ENCODE measurements at places on chromosomes 4 and X.
A peak's percentile ranks its signal among the peaks of the same experiment; 100 is the strongest.

- peak; percentile 24 for DNase-seq
Measured at GRCh38 chrX:150897421-150898320, 797 bp downstream of the CD99L2 start.

- no peak for DNase-seq
Measured at GRCh38 chrX:118325453-118325852, 20.5 kb upstream of the WDR44 start.

- DNase-seq = no peak
Measured at GRCh38 chr4:98222306-98222705, 38.9 kb upstream of the RAP1GDS1 start.

DNA sequence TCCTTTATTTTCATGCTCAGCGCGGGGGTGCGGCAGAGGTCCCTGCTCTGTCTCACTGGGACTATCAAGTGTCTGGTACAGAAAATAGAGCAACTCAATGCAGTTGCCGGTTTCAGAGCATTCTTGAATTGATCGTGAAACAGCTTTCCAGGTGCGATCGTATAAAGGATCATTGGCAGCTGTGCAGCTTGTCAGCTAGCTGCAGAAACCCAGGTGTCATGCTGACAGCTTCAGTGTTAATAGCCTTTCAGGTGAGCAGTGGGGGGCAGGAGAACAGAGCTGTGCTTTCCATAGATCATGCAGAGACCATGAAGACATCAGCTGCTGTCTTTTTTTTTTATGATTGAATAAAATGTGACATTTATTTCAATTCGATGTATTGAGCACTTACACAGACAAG, 583.9 kb downstream of the NLGN4X start:
- no peak for DNase-seq

DNA sequence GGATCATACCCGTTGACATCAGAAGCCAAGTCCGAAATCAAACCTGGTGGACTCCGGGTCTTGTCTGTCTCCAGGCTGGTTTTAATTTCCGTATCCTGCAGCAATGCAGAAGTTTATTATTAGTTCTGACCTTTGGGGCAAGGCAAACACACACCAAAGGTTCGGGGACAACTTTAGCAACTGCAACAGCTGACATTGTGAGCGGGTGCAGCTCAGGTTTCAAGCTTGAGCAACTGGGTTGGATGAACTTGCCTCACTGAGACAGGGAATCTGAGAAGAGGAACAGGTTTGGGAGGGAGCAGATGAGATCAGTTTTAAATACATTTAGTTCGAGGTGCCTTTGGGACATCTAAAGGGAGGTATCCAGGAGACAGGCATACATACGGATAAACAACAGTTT, 110.7 kb downstream of the GNL3L start:
- DNase-seq = peak; percentile 54

DNA sequence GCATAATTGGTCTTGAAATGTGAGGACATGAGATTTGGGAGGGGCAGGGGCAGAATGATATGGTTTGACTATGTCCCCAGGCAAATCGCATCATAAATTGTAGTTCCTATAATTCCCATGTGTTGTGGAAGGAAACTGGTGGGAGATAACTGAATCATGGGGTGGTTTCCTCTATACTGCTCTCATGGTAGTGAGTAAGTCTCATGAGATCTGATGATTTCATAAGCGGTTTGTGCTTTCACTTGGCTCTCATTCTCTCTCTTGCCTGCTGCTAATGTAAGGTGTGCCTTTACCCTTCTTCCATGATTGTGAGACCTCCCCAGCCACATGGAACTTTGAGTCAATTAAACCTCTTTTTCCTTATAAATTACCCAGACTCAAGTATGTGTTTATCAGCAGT, 2595.9 kb downstream of the PCDH7 start:
- DNase-seq = no peak

DNA sequence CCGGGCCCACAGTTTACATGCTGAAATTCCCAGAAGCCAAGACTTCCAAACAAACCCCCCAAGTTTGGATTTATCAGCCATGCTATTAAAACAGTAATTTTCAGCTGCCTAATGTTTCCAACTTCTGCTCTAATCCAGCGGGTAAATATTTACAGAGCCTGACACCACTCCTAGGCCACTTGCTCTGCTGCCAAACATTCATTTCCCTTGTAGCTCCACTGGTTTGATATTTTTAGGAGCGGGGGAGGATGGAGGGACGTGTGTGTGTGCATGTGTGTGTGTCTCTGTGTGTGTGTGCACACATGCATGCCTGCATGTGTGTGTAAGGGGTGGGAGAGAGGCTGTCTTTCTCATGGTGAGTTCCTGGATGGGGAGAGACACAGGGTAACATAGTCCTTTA, 115.7 kb upstream of the PJA1 start:
- peak; percentile 57 for DNase-seq

Measured in renal pelvis (tissue), 12 donors.